Posterior vena cava (tissue), 2 donors: ENCODE measurements at places on chromosomes 4 and X. TPM values are rescaled to one million over a fixed set of nuclear protein-coding genes. Genes with fewer than 3 reads are reported as not detected.
A peak's percentile ranks its signal among the peaks of the same experiment; 100 is the strongest.

DNA sequence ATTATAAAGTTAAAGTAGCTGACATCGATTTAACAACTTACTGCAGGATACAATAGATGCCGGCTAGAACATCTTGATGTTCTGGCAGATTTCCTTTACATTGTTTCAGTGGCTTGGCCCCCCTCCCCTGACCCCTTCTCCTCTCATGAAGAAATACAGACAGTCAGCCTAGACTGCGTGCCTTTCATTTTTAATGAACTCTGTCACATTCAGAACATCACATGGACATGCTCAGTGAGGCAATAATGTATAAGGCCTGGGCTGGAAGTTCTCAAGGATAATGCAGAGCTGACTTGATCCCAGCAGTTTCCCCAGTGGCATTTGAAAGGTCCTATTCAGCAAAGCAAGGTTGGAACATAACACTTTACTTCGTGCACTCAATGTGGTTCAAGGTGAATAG is 239.2 kb downstream of the ANK2 start:
- no peak for DNase-seq

DNA sequence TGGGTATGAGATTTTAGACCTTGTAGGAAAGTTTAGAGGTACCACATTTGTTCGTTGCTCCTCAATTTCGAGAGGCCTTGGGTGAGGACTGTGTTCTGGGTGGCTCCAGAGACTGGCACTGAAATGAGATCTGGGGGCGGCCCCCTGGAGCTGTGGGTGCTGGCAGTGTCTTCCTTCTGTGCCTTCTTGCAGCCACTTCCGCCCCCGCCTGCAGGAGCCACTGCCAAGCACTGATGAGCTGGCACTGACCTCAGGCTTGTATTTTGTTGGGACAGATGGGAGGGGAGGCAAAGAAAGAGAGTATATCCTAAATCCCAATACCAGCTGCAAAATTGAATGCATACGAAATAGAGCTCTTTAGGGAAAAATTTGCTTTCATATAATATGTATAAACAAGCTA is 64.5 kb upstream of the CLDN34 start:
- peak; percentile 47 for DNase-seq

GRCh38 chrX:20130357-20130756 is 11.3 kb downstream of the EIF1AX start:
- no peak for DNase-seq

GRCh38 chrX:34300871-34301270 is 168.8 kb upstream of the FAM47A start:
- no peak for DNase-seq

The NDST4 gene
- total RNA-seq, result not detected

DNA sequence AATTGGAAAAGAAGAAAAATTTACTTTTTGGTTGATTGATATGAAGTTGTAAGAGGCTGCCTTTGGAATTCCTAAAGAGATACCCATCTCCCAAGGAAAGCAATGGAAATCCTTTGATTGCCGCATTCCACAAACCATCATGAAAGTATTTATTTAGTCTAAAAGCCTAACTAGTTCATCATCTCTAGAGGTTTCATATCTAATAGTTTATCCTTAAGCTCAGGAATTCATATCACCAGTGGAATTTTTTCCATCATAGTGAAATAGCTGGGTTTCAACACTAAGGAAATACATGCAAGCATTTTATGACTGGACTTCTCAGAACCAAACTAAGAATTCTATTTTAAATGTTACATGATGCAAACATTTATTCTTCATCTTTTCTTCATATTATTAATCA is 144.9 kb downstream of the FBXO8 start:
- DNase-seq, result no peak

The CSAG3 gene
- total RNA-seq, result not detected

The MAGEA11 gene
- not detected for total RNA-seq

- no peak for DNase-seq
Observed at GRCh38 chrX:16638533-16638932, 11.4 kb upstream of the S100G start.

- no peak for DNase-seq
Observed at GRCh38 chr4:78591404-78591803, 39.8 kb downstream of the ANXA3 start.
